CD4-positive, alpha-beta T cell treated with Interleukin-12 subunit alpha and Interleukin-12 subunit beta, for 1 hour (primary cell): ENCODE measurements at places on chromosomes 1 and 21.
A peak's percentile ranks its signal among the peaks of the same experiment; 100 is the strongest.

DNA sequence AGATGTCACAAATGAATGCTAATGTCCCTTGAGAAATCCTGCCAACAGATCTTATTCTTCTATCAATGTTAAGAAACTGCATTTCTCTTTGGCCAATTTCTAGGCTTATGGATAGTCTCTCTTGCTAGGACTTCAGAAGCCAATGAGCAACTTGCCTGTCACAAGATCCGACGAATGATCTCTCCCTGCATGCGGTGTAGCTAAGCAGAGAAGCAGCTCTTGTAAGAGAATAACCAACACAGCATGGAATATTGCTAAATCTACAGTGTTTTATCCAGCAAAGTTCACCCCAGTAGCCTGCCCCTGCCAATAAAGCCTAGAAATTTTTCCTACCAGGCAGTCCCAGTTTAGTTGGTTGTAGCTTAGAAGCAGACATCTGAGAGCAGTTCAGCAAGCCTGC lies 2.1 kb upstream of the SLC44A5 start:
- DNase-seq, result no peak

DNA sequence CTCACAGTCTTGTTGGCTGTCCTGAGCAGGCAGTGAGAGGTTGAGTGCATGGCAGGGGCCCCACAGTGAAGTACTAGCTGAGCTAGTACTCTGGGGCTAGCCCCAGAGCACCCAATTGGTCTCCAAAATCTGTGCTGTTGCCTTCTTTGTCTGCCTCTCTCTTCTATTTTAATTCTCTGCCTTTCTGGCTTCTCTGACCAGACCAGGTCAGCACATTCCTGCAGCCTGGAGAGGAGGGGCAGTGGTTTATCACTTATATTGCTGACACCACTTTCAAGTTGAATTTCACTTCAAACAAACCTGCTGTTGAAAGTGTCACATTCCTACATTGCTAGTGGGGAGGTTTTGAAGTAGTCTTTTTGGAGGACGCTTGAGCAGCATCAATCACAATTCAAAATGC lies 628.7 kb downstream of the PTPRU start:
- DNase-seq, result no peak

DNA sequence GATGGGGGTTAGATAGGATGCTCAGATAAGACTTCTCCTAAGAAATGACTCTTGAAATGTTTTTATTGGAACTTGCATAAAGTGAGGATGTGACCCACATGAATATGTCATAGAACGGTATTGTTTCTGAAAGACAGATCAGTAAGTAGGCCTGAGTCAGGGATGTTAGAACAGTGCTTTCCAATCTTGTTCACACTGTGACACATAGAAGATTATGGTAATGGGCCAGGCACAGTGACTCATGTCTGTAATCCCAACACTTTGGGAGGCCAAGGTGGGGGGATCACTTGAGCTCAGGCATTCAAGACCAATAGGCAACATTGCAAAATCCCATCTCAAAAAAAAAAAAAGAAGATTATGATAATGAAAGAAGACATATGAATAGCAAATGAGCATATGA lies 32.9 kb downstream of the FMO4 start:
- DNase-seq, result no peak

- peak; percentile 87 for DNase-seq
Observed at GRCh38 chr1:66335859-66336640, 197.9 kb upstream of the SGIP1 start.

- peak; percentile 19 for DNase-seq
Observed at GRCh38 chr1:246012341-246012740, 494.7 kb downstream of the SMYD3 start.

DNA sequence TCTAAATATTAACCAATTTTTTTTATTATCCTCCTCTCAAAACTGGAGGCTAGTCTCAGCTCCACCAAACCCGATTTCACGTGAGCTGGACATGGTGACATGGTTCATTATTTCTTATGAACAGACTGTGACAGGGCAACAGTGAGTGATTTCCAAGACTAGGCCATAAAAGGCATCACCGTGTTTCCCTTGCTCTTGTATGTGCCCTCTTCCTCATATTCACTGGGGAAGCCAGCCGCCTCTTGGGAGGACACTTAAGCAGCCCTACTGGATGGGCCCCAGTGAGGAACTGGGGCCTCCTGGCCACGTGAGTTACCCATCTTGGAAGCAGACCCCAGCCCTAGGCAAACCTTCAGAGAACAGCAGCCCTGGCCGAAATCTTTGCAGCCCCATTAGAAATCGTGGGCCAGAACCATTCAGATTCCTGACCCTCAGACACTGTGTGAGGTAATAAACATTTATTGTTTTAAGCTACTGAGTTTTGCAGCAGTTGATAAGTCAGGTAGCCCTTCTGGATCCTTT lies 105.0 kb downstream of the GALNT2 start:
- no peak for DNase-seq

GRCh38 chr1:66371233-66372005 lies 162.5 kb upstream of the SGIP1 start:
- no peak for DNase-seq

DNA sequence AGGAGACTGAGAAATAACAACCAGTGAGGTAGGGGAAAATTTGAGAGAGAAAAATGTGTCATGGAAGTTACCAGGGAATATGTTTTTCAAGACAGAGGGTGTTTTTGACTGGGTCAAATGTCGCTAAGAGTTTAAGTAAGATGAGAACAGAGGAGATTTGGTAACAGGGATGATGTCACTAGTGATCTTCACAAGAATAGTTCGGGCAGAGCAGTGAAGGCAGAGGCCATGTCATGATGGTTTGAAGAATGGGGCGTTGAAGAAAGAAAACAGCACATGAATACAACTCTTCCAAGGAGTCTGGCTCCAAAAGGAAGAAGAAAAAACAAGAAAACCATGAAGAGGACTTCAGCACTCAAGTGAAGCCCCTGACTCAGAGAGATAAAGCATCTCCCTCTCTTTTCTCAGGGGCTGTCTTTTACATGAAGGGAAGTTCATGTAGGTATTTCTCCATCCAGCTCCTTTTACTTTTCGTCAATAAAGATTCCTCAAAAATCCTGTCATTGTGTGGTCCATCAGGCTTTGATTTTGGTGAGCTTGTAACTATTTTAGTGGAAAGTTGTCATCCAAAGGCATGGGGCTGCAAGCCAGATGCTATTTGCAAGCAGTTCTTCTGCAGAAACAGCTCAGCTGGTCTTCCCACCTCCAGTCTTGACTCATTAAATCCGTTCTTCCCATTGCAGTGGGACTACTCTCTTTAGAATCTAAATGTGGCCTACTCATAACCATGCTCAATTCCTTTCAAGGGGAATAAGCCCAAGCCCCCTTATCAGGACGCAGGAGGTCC lies 397.3 kb downstream of the LMX1A start:
- DNase-seq, result no peak

- no peak for DNase-seq
Observed at GRCh38 chr1:69567652-69568420, at the start of gene LRRC7. Gene LRRC7, plus strand, starts transcription at chr1:69567922. Its CDS starts 718 bp downstream, at chr1:69568640.

GRCh38 chr1:160046494-160047110 lies 14.8 kb upstream of the PIGM start:
- peak; percentile 58 for DNase-seq

DNA sequence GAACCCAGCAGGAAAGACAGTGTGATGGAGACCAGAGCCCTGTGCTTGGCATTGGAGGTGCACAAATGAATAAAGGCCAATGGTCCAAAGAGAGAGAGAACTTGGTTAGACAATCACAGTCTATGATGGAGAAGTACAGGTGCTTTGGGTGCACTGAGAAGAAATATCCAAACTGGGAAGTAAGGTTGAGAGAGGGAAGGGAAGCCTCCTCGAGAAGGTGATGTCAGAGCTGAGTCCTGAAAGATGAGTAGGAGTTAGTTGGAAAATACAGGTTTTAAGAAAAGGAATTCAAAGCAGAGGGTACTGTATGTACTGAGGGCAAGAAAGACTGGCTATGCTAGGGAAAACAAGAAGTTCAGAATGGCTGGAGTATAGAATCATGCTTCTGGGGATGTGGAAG lies 94.1 kb upstream of the CD53 start:
- no peak for DNase-seq

DNA sequence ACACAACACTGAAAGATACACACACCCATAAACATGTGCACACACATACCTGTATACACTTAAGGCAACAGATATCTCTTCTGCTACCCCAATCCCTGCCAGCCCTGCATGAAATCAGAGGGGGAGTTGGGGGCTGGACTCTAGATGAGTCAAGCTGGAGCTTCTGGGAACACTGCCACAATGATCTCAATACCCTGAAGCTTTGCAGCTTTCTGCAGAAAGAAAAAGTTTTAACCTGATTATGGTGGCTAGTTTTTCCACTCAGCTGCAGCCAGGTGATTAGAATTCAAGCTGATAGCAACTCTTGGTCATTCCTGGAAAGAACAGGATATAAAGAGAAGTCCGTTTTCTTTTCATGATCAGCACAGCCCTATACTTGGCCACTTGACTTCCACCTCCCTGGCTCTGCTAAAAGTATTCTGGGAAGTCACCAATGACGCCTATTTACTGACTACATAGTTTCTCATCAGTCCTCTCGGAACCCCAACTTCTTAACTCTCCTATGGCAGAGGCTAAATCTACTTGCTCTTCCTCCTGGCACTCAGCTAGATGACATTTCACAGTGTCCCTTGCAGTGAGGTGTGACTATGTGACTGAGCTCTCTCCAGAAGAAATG lies 20.7 kb upstream of the DNASE2B start:
- DNase-seq, result no peak

DNA sequence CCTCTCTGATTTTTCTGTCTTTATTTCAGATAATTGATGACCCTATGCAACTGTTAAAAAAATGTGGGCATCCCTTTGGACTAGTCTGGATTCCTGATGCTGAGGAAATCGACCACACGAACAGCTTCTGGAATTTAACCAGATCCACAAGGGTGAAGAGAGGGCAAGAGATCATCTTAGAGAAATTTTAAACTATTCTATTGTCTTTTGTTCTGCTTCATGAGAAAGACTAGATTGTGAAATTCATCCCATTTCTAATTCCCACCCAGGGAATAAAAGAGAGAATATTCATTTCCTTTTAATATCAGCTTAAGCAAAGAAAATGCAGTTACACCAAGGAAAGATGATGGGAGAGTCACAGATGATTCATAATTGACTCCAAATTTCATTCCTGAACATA lies 71.8 kb downstream of the DUSP10 start:
- no peak for DNase-seq

- DNase-seq, result no peak
Observed at GRCh38 chr1:215056584-215056983, 26.0 kb upstream of the KCNK2 start.

GRCh38 chr1:208185801-208186231 lies 58.4 kb downstream of the PLXNA2 start:
- DNase-seq, result no peak

DNA sequence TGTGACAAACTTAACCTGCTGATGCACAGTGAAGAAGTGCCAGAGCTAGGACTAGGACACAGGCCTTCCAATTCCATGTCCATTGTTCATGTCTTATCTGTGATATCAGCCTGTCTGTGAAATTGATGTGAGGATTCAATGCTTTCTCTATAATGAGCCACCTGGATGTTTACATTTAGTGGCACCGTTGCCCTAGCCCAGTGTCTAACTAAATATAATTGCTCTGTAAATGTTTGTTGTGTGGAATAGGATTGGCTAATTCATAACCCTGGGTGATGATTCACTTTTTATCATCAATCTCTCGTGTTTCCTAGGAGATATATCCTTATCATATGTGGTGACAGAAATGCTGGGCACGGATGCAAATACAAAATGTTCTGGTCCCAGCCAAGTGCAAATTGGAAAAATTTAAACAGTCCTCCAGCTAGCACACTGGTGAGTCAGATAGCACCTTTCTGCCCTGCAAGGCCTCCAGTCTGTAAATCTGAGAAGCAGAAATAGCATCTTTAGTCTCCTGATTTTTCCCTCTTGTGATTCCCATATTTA lies 46.9 kb upstream of the GNG12 start:
- DNase-seq, result no peak

- no peak for DNase-seq
Observed at GRCh38 chr1:214029796-214030195, 42.0 kb downstream of the PROX1 start.

DNA sequence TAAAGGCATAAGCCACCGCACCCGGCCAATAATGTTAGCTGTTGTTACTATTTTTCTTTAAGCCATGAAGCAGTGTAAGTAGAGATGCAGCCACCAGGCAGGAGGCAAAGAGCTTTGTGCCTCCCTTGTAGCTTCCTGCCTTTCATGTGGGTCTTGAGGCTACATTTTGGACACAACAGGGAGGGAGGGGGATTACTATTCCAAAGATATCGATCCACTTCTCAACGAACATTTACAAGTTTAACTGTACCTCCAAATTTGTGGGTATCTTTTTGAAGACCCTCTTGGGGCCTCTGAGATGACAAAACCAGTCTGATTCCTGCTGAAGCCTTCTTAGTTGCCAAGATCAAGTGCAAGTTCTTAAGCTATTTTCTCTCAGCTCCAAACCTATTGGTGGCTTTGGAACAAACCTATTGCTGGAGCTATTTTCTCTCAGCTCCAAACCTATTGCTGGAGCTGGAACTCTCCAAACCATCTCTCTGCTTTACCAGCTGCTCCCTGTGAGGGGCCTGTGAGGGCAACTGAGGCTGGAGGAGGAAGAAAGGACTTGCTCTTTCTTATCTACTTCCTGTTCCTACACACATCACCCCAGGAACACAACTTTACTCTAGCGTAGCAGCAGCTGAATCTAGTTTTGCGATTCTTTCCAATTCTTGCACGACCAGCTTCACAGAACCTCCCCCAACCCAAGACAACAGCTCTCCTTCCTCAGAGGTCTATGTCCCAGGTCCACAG lies 16.1 kb upstream of the RCAN3 start:
- DNase-seq, result peak; percentile 69
